GM23248 (cell line): ENCODE measurements at places on chromosomes 12 and 14.

DNA sequence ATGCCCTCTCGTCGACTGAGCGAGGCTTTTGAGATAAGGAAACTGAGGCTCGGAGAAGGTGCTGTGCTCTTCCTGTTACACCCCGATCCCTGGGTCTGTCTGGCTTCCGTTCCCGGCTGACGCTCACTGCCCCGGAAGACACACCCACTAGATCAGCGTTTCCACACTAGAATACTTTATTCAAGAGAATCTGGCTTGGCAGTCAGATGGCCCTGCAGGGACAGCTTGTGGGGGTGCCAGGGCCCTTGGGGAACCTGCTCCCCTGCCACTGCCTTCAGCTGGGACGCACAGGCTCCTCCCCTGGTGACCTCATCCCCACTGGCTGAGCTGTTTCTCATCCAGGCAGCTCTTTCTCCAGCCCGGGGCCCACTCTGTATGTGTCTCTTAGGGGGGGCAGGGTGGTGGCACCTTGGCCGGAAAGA lies 13.7 kb downstream of the PGF start:
- DNase-seq = peak; percentile 80

DNA sequence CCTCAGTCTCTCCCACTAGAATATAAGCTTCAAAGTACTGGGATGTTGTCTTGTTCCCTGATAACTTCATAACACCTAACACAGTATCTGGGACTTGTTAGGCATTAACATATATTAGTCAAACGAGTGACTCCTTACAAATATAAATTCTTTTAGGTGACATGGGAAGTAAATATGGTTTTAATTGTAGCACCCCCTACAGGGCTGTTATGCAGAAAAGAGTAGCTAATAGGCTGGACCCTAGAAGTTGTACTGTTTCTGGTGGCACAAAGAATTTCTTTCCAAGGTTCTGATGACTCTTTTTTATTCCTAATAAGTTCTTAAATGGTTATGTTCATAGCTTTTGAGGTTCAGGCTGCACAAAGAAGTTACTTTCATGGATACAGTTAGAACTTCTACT lies 29.8 kb downstream of the GPATCH2L start:
- DNase-seq = peak; percentile 34

GRCh38 chr12:111823891-111824290 lies 18.1 kb upstream of the MAPKAPK5 start:
- no peak for DNase-seq

GRCh38 chr12:19757317-19757877 lies 318.1 kb downstream of the AEBP2 start:
- DNase-seq = peak; percentile 69

DNA sequence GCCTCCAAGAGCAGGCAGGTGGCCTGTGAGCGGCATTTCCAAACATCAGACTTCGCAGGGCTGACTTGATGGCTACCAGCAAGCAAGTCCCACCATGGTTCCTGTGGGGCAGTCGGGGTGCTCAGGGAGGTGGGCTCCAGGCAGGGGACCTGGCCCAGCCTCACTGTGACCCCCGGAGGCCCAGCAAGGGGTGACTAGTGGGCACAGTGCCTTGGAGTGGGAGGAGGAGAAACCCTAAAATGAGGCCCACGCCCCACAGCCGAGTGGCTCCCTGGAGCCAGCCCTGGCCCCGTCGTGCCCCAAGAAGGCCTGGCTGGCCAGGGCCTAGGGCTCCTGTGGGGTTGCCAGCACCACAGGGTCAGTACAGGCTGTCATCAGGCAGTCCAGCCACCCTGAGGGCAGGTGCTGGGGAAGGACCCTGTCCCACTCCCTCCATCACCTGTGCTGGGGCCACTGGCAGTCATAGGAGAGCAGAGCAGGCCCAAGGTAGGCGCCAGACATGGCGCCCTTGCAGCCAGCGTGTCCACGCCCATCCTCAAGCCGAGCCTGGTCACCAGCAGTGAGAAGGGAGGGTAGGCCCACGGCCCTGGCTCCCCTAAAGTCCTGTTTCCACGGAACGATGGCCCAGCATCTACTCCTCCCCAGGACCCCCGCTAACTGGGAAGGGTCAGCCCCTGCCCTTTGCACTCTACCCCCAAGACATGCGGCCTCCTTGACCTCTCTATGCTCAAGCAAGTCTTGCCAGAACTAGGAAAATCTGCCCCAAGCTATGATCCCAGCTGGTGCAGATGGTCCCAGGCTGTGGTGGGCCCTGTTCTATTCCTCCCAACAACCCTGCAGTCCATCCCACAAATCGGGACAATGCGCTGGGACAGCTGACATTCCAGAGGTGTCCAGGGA lies 144.2 kb upstream of the C14orf180 start:
- no peak for DNase-seq

- no peak for DNase-seq
These were observed 21.1 kb downstream of the CCDC77 start for GRCh38 chr12:422526-422925.
